ENCODE measurements at places on chromosomes 4 and X. TPM values are rescaled to one million over a fixed set of nuclear protein-coding genes. Genes with fewer than 3 reads are reported as not detected.

Gene DUSP9
- total RNA-seq = not detected

Gene JAKMIP1
- total RNA-seq = 17.0 TPM

Gene RTL5
- 0.18 TPM for total RNA-seq

Gene TRIM60
- not detected for total RNA-seq

Gene CCDC160
- total RNA-seq = not detected

Gene SHROOM2
- total RNA-seq = not detected

Gene ADH1A
- not detected for total RNA-seq

Gene GAGE12C
- total RNA-seq = not detected

Gene DKC1
- total RNA-seq = 101 TPM

Gene NUP54
- 59.2 TPM for total RNA-seq

Gene MGAT4D
- total RNA-seq = not detected

Gene SCD5
- 0.59 TPM for total RNA-seq

Gene KIT
- 1.1 TPM for total RNA-seq

Gene RHOXF1
- not detected for total RNA-seq

Gene DKK2
- total RNA-seq = not detected

Gene CFAP299
- not detected for total RNA-seq

Gene NMU
- not detected for total RNA-seq

Gene SUPT20HL1
- total RNA-seq = not detected

Gene ARSJ
- not detected for total RNA-seq

Gene UNC5C
- total RNA-seq = not detected

Gene PLP1
- total RNA-seq = not detected

Measured in T-helper 2 cell treated with Interferon-gamma antibody and Interleukin-4, amounts not matched to agents 100 ng/mL and 5 ng/mL, for 36 hours (primary cell).